ENCODE measurements at places on chromosomes 7 and 10.

DNA sequence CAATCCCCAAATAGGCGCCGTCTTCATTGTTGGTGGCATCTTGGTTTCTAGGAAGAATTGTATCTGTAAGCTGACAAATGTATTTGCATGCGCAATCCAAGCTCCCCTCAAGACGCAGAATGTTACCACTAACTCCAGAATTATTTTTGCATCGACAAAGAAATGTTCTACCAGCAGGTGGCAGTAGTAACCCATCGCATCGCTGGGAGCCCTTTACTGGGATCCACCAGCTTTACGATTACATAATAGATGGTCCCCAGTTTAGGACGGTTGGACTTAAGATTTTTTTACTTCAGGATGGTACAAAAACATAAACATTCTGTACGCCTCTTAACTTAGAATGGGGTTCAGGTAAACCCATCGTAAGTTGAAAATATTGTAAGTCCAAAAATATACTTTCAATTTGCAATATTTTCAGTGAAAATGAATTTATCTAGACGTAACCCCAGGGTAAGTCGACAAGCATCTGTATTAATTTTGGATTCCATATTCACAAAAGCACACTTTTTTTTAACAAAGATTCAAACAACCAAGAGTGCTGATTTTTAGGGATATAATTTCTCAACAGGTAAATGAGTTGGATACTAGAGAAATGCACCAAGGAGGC, 114.0 kb upstream of the COBL start:
- no peak for DNase-seq

DNA sequence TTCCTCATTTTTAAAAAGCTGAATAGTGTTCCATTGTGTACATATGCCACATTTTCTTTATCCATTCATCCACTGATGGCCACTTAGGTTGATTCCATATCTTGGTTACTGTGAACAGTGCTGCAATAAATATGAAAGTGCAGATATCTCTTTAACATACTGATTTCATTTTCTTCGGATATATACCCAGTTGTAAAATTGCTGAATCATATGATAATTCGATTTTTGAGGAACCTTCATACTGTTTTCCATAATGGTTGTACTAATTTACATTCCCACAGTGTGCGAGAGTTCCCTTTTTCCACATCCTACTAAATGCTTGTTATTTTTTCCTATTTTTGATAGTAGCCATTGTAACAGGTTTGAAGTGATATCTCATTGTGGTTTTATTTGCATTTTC, 263.2 kb downstream of the STK31 start:
- no peak for DNase-seq

DNA sequence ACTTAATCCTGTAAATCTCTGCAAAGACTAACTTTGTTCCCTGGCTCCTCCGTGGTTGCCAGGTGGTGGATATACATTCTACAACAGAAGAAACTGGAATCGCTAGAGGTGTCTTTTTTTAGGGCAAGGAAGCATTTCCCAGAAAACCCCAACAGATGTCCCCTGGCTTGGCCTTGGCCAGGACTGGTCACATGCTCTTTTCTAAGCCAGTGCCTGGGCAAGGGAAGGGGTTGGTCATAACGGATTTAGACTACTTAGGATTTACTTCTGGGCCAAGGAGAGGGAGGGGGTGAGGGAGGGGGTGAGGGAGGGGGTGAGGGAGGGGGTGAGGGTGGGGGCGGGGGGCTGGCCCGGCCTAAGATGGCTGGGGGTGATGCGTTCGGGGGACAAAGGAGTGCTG, 105.7 kb downstream of the SNX10 start:
- peak; percentile 86 for DNase-seq

DNA sequence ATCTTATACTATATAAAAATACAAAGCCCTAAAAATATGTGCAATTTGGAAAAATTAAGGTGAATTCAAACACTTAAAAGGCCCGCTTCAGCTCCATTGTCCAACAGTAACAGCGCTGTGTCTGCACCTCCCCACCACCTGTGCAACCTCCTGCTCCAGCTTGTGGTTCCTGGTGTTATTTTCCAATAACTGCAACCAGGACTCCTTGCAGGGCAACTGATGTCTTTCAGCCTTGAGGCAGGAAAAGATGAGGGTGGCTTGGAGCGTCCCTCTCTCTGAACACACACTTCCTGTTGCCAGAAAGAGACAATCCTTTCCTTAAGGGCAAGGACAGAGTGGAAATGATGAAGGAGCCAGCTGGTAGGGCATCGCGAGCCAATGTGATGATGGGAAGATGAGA, 336.0 kb downstream of the GLRX3 start:
- no peak for DNase-seq

- no peak for DNase-seq
Observed at GRCh38 chr10:45439873-45440272, 65.9 kb downstream of the ALOX5 start.

DNA sequence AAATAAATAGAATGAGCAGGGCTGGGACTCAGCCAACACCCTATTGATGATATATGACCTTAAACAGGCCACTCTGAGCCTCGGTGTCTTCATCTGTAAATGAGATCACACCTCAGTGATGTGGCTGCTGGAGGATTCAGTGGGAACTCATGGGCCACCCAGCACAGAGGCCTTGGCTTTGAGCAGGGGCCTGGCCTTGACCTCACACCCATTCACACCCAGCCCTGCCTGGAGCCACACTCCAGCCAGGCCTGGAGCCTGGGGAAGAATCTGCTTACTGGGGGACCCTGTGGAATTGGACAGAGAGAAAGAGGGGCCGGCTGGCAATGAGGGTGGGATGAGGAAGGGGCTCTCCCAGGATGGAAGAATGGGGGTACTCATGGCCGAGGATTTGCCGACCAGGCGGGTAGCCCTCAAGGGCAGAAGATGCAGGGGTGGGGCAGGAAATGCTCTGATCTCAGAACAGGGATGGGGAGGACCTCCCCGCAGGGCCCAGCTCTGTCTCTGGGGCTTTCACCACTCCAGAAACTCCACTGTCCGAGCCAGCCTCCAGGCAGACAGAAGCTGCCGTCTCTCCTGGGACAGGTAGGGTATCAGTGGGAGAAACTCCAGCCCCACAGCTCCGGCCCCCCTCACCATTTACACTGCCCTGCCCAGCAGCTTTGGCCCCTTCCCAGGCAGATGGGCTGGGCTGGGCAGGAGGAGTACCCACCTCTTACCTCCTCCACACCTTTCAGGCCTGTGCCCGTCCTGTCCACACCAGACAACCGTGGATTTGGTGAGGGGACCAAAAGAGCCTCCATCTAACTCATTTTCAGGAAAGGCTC, 81.9 kb downstream of the RGS10 start:
- DNase-seq: no peak

DNA sequence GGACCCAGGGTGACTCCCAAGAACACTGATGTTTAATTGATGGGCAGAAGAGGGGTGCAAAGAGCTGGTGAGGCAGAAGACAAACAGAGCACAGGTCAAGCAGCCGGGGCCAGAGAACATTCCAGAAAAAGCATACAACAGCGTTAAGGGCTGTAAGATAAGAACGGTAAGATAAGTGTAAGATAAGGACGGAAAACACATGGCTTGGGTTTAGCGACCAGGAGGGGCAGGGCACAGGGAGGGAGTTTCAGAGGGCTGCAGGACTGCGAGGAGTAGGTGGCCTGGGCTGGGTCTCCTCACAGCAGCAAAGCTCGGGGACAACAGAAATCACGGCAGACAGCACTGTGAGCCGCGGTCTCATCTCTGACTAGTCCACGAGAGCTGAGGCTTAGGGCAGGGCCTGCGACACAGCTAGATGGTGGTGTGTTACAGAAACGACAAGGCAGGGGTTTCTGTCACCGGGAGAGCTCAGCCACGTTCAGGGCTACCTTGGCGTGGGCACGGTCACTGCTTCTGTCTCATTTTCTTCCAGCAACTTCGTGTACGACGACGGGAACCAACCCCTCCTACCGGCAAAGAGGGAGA, 24.6 kb downstream of the BRI3 start:
- DNase-seq: no peak

DNA sequence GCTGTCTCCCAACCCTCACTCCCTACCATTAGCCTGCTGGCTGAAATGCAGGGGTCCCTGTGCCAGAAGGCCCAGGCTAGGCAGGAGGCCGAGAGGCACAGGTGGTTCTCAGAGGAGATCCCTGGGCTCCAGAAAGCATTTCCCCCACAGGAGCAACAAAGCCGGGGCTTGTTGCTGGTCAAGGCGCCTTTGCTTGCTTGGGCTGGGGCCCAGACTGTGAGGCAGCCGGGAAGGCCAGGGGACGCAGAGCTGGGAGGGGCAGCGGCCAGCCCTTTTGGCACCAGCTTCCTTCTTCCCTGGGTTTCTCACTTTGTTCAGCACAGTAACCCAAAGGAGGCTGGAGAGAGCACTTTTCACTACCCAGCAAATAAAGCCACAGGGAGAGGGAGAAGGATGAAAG, 48.6 kb downstream of the FBXW4 start:
- DNase-seq: no peak

- no peak for DNase-seq
Observed at GRCh38 chr7:29611941-29612544, 48.4 kb downstream of the PRR15 start.

All from cerebellar nuclear complex (tissue), 1 donor.